ENCODE measurements at places on chromosomes 7 and 10.

DNA sequence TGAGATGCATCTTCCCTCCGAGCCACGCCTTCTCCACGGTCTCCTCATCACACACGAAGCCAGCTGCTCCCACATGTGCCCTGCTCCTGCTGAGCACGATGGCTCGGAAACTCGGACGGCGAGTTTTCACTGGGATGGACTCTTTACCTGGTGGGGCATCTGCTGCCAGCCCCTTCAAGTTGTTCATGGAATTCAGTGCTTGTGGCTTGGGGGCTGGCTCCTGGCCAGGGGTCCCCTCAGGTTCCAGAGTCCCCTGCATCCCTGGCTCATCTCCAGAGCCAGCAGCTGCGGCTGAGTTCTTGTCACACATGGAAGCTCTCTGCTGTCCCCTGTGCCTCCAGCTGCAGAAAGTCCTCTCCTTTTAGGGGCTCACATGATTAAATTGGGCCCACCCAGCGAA lies 654.0 kb downstream of the SDK1 start:
- DNase-seq, result no peak

DNA sequence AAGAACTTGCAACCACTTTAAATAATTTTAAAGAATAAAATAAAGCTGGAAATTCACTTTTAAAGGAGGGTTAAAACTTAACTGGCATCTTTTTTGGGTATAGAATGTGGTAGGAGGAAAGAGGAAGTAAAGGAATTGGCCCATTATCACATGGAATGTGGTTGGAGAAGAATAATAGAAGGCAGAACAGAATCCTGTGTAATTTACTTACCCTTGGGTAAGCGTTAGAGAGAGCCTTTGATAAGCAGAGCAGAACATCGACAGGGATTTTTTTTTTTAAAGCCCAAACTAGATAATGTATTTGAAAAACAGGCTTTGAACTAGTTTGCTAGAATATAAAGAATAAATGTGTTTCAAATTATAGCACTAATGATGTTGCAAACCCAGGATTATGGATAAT lies 199.8 kb upstream of the KIAA1217 start:
- no peak for DNase-seq

DNA sequence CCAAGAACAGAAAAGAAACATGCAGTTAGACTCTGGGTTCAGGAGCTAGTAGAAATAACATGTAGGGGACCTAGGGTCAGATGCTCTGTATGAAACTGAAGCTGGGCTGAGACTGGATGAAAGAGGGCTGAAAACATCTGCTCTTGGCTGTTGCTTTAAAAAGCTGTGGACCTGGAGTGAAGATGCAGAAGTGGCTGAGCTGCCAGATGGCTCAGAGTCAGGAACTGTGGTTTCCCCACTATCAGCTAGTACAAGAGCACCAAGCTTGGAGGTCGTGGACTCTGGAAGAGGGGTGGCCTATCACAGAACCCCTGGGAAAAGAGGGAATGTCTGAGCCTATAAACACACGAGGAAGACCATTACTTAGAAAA lies 5.9 kb downstream of the ADK start:
- no peak for DNase-seq

- no peak for DNase-seq
These were observed 21.4 kb upstream of the HELLS start for GRCh38 chr10:94524146-94524545.

DNA sequence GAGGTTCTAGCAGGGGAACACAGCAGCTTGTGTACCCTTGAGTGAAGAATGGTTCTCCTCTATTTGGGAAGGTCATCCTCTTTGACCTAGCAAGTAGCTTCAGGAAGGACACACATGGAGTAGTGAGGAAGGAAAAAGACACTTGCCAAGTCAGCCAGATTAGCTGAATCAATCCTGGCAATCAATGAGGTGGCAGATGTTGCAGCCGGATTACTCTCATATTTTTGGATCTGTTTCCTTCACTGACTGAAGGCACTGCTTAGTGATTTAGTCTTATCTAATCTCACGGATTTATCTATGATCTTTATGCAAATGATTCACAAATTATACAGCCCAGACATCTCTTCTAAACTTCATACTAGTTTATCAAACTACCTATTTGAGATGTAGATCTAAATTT lies 218.8 kb downstream of the GPR158 start:
- DNase-seq, result no peak

- no peak for DNase-seq
These were observed 176.8 kb downstream of the WNT2 start for GRCh38 chr7:117146059-117146458.

GRCh38 chr10:24674892-24675632 lies 48.6 kb downstream of the ARHGAP21 start:
- DNase-seq, result no peak

DNA sequence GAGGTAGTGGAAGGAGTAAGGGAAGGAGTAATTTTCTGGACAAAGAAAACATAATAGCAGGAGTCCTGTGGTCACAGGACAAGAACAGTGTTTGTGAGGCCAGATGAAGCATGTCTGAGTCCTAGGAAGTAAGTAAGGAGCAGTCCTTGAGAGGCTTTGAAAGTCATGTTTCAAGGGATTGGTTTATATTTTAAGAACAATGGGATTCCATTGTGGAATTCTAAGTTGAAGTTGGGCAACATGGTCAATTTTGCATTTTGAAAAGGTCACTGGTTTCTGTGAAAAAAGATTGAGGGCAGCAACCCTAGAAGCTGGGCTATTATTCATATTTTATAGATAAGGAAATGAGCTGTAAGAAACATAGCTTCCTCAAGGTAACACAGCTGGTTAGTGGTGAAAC lies 10.8 kb upstream of the SLC25A28 start:
- DNase-seq, result no peak

- peak; percentile 41 for DNase-seq
These were observed 52.2 kb upstream of the MKI67 start for GRCh38 chr10:128178302-128178958.

- DNase-seq, result no peak
These were observed 126.4 kb upstream of the GHITM start for GRCh38 chr10:84012831-84013458.

DNA sequence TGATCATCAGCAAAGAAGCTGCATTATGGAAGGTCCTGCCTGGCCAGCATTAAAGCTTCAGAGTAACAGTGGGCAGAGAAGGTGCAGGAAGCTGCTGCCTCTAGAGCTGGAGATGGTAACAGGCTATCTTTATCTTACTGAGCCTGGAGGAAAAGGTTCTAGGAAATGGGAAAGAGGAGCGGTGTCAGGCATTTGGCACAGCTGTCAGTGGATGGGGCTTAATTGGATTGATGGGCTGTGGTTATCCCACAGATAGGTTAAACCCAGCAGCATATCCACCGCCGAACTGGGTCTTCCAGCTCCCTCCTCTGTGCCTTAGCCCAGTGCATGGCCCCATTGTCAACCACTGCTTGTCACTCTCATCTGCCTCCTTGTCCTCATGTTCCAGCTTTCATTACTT lies 127.6 kb downstream of the CCNY start:
- DNase-seq, result no peak

- DNase-seq, result no peak
These were observed 20.6 kb downstream of the UBTD1 start for GRCh38 chr10:97519342-97519741.

- no peak for DNase-seq
These were observed 3.3 kb downstream of the GOLGA7B start for GRCh38 chr10:97852840-97853405.

DNA sequence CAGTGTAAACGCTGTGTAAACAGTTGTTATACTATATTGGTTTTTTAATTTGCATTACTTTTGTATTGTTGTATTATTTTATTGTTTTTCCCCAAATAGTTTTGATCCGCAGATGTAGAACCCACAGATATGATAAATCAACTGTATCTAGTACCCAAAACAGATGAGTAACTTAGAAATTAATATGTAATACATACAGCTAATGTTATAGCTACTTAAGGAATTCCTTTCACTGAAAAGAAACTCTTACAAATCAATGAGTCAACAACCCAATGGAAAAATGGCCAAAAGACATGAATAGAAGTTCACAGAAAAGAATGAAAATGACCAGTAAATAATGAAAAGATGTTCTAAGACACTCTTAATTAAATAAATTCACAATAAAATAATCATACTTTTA lies 32.3 kb upstream of the ARL4A start:
- no peak for DNase-seq

- peak; percentile 77 for DNase-seq
These were observed 2.3 kb upstream of the ELFN1 start for GRCh38 chr7:1667566-1668395.

GRCh38 chr10:132876131-132876860 lies 66.1 kb downstream of the CFAP46 start:
- no peak for DNase-seq

GRCh38 chr7:44914992-44915607 lies 29.8 kb upstream of the PURB start:
- DNase-seq, result no peak

GRCh38 chr10:74322141-74322540 lies 171.1 kb downstream of the ADK start:
- no peak for DNase-seq

DNA sequence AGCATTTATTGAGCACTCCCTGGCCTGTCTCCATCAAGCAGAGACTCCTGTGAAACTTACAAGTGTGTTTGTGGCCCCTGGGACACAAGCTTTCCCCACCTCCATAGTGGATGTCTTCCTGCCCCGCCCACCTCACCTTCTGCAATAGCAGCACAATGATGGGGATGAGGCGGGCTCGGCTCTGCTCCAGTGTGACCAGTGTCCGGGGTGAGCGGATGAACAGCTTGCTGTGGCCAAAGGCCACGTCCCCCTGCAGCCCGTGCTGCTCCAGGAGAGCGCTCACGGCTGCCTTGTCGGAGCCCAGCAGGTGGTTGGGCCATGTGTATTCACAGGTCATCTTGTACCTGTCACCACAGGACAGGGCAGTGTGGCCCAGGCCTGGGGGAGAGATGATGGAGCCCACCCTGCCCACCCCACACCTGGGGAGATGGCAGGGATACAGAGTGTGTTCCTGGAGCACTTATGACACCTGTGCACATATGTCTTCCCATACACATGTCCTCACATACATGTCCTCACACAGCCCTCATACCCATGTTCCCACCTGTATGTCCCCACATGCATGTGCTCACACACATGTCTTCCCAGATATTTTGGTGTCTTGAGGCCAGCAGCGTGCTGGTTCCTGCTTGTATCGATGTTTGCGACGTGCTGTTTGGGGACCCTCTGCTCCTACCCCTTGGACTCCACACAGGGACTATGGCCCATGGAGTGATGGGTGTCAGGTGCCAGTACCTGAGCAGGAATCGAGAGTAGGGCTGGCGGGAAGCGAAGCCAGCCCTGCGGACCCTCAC lies 12.7 kb downstream of the MYO1G start:
- DNase-seq, result no peak

DNA sequence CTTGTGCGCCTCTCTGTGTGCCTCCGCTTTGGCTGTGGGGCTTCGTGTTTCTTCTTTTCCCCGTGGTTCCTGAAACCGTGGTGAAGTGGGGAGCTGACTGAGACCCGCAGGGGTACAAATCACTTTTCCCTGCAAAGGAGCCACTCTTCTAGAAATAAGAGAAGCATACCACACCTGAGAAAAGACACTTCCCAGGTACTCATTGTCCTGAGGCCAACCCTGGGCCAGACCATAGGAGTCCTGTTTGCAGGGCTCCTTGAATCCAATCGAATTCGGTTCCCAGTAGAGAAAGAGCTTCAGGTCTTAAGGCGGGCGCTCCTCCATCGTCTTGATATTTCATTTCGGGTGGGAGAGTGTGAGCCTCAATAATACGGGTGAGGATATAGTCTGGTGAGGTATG lies 32.4 kb upstream of the ZNF273 start:
- no peak for DNase-seq

- no peak for DNase-seq
These were observed 50.2 kb upstream of the LANCL2 start for GRCh38 chr7:55314967-55315366.

GRCh38 chr10:11605807-11606408 lies 5.5 kb downstream of the USP6NL start:
- no peak for DNase-seq

- DNase-seq, result no peak
These were observed 282.5 kb upstream of the NRP1 start for GRCh38 chr10:33616956-33617355.

DNA sequence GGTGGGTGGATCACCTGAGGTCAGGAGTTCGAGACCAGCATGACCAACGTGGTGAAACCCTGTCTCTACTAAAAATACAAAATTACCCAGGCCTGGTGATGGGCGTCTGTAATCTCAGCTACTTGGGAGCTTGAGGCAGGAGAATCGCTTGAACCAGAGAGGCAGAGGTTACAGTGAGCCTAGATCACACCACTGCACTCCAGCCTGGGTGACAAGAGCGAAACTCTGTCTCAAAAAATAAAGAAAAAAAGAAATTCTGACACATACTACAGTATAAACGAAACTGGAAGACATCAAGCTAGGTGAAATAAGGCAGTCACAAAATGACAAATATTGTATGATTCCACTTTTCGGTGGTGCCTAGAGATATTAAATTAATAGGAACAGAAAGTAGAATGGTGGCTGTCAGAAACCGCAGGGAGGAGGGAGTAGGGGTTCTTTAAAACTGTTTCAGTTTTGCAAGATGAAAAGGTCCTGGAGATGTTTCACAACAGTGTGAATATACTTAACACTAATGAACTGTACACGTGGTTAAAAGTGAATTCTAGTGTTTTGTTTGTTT lies 23.2 kb downstream of the PILRA start:
- DNase-seq, result no peak

GRCh38 chr10:86102451-86102850 lies 264.1 kb downstream of the GRID1 start:
- DNase-seq, result no peak

All from nephron progenitor cell (in vitro differentiated cells).